ENCODE measurements at places on chromosomes 4 and X.
A peak's percentile ranks its signal among the peaks of the same experiment; 100 is the strongest.

DNA sequence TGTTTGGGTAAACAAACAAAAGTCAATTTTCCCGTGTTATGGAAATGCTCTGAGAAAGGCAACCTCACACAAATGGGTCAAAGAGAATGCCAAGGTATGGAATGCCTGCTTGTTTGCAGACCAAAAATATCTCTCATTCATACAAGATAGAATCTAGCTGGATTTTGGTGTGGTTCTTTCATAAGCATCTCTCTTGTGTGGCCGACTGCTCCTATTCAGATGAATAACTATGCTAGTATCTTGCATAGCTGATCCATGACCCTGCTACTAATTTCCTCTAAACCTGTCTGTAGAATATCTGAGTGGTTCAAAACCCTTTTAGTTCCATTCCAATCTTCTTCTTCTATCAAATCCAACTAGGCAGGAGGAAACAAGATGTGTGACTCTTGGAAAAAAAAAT, 28.2 kb upstream of the SORBS2 start:
- DNase-seq: no peak

- no peak for DNase-seq
Observed at GRCh38 chr4:138716559-138717335, 298.8 kb upstream of the NOCT start.

- DNase-seq: no peak
Observed at GRCh38 chr4:102593147-102593546, 92.0 kb downstream of the NFKB1 start.

- no peak for DNase-seq
Observed at GRCh38 chrX:30798810-30799209, 90.2 kb downstream of the TAB3 start.

GRCh38 chrX:152899874-152900719, 2.2 kb downstream of the ZNF185 start:
- DNase-seq: no peak

- no peak for DNase-seq
Observed at GRCh38 chr4:45910511-45910910, 213.3 kb downstream of the GABRG1 start.

DNA sequence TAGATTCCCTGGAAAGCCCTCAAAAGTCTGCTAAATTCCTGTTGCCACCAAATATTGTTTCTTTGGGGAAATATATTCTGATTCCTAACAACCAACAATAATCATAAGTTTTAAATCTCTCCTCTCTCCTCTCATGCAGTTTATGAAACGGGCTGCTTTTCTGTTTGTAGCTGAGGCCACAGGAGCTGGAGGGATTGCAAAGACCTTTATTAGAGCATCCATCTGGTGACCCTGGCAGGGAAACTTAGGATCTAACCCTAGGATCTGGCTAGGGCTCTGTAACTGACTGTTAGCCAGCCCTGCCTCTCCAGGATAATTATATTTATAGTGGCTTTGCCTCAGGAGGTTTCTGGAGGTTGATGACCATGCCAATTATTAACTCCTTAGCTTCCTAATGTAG, 56.9 kb downstream of the SMAD1 start:
- DNase-seq: no peak

- DNase-seq: no peak
Observed at GRCh38 chr4:15875663-15876460, 62.7 kb downstream of the FGFBP1 start.

DNA sequence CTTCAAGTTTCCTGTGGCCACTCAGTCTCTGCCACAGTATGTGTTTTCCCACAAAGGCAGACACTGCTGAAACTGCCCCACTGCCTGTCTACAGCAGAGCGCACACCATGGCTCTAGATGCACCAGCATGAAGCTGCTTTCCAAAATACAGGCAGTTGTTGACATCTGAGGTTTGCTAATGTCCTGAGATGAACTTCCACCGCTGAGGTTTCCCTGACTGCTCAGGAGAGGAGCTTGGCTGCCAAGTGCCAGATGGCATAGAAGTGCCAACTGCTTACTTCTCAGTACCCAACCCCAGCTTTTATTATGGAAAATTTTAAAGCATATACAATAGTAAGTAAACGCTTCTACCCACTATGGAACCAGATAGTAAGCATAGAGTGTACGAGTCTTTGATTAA, 61.0 kb upstream of the EXOC1L start:
- DNase-seq: no peak

DNA sequence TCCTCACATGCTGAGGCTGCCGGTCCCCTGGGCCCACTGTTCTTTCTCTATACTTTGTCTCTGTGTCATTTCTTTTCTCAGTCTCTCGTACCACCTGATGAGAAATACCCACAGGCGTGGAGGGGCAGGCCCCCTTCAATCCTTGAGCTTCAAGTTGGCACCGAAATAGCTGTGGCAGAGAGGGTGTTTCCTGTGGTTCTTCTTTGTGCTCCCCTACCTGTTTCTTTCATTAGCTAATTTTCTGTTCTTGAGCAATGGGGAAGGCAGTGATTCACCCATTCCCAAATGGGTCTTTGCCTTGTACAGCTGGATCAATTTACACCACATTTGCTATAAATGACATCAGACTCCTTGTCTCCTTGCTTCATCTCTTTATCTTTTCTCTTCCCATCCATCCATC, 2.1 kb upstream of the CYSLTR1 start:
- DNase-seq: no peak

DNA sequence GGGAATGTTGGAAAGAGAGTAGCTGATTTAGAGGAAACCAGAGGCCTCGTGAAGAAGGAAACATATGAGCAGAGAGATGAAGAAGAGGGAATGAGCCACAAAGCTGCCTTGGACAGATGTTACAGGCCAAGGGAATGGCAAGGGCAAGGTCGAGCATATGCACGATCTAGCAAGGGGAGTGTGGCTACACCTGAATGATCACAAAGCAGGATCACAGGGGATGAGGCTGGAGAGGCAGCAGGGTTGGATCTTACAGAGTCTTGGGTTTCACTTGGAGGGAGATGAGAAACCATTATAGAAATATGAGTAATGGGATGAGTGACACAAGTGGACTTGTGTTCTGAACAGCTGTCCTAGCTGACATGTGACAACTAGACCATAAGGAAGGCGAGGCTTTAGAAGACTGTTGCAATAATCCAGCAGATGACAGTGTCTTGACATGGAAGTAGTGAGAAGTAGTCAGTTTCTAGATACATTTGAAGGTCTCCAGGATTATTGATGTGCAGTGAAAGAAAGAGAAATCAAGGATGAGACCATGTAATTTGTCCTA, 58.7 kb downstream of the RASGEF1B start:
- no peak for DNase-seq

DNA sequence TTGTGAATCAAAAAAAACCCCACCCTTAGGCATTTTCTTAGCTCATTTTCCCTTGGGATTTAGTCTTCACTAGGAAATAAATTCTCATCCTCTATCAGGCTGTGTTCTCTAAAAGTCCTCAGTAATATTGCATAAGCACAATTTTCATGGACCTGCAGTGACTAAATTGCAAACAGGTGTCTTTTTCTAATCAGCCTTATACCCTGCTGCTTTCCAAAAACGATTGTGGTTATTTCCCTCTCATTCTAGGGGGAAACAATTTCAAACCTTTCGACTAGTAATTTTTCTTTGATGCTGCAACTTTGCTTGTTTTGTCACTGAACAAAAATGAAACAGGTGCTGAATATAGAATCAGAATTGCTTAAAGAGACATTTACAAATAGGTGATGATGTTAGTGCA, 549.9 kb downstream of the PDHA2 start:
- DNase-seq: no peak

- no peak for DNase-seq
Observed at GRCh38 chr4:114595921-114596320, 2.7 kb upstream of the UGT8 start.

- DNase-seq: peak; percentile 76
Observed at GRCh38 chr4:122716825-122717448, 15.6 kb upstream of the BBS12 start.

Data from WTC11 (cell line).